ENCODE measurements at places on chromosomes 3 and 15.

DNA sequence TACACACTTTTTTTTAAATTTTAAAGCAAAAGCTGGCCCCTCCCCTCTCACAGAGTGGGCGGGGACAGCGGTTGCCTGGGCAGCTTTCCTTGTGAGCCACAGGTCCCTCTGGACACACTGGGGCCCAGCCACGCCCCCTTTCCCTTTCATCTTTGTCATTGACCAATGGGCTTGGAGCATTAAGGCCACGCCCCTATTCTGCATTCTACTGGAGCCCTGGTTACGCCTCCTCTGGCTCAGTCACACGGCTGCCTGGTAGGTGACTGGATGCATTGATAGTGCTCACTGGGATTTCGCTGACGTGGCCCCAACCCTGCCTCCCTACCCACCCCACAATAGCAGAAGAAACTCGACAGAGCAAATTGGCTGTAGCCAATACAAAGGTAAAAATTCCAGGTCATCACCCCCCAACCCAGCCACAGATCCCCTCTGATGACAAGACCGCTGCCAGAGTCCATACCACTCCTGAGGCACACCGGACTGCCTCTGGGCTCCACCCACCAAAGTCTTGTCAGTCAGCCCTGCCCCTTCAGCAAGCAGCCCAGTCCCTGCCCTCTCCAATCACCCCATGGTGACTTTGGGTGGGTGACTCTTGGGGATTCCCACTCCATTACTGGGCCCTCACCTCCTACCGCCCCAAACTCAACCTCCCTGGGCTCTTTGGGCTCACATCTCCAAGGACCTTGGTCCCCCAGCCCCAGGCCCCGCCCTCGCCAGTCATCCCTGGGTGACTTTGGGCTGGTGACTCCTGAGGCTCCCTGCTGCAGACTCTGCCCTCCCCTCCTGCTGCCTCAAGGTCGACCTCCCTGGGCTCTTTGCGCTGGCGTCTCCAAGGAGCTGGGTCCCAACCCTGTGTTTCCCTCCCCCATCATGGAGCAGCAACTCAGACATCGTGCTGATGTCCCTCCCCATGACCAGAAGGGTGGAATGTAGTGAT, 112.2 kb upstream of the FAN1 start:
- peak; percentile 3 for DNase-seq

GRCh38 chr3:181725131-181725731, 13.5 kb downstream of the SOX2 start:
- DNase-seq, result no peak

DNA sequence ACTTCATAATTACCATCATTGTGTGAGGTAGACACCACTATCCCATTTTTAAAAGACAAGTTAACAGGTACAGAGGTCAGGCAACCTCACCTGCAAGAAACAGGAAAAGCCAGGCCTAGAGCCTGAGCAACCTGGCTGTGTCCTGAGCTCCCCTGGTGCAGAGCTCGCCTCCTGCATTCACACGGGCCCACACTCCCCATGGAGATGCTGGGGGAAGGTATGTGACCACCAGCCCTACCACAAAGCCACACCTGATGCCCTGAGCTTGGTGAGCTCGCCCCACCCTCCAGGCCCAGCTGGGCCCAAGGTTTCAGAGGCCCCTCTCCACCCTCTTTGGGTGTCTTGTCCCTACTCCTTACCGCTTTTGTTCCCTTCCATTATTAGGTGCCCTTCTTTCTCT, 1.2 kb upstream of the EFCAB12 start:
- DNase-seq, result no peak

- DNase-seq, result no peak
These were observed 404.5 kb downstream of the PDCD6IP start for GRCh38 chr3:34202975-34203374.

- DNase-seq, result no peak
These were observed 29.5 kb downstream of the PFN2 start for GRCh38 chr3:149941186-149941585.

GRCh38 chr3:31606453-31606852, 73.7 kb downstream of the STT3B start:
- DNase-seq, result no peak

DNA sequence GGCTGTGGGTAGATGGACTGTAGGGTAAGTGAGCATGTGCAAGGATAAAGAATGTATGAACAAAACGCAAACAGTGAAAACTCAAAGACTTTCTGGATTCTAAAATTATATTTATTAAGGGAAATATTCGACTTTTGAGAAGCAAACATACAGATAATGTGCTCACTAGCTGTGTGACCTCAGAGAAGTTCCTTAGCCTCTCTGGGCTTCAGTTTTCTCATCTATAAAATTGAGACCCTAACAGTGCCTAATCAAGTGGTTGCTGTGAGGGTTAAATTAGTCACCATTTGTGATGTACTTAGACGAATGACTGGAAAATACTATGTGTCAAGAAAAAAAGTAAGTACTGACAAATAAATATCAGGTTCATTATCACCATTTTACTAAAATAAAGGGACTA, 261.7 kb downstream of the MAGI1 start:
- DNase-seq, result no peak

GRCh38 chr15:70580286-70580685, 183.1 kb downstream of the UACA start:
- DNase-seq, result no peak

DNA sequence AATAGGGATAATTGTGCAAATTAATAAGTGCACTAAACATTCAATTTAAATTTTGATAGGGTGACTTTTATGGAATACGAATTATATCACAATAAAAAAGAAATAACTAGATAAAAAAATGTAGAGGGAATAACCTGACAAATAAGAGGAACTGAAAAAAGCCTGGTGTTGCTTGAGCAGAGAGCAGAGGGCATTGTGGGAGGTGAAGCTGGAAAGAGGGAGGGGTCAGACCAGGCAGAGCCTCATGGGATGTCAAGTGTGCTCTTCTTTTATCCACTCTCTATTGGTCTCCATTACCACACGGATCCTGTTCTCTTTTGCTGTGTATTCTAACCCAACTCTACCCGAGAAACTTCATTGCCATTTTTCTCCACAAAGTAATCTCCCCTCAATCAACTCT, 264.0 kb upstream of the CRBN start:
- DNase-seq, result no peak

- no peak for DNase-seq
These were observed 27.6 kb upstream of the UBP1 start for GRCh38 chr3:33467786-33468185.

DNA sequence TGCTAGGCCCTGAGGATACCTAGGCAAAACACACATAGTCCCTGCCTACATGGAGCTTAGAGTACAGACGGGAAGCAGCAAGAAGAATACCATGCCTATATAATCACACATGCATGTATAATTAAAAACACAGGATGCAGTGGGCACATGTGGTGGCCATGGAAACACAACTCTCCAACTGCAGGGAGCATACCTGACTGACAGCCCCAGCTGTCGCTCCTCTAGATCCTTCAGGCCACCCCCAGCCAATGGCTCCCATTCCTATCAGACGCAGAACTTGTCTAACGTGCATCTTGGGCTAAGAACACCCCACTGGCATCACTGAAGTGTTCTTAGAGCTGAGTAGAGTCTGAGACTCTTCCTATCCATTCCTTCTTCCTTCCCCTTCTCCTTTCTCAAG, 125.5 kb upstream of the FRMD4B start:
- DNase-seq, result no peak

- DNase-seq, result no peak
These were observed 524.5 kb downstream of the SHQ1 start for GRCh38 chr3:72323773-72324172.

DNA sequence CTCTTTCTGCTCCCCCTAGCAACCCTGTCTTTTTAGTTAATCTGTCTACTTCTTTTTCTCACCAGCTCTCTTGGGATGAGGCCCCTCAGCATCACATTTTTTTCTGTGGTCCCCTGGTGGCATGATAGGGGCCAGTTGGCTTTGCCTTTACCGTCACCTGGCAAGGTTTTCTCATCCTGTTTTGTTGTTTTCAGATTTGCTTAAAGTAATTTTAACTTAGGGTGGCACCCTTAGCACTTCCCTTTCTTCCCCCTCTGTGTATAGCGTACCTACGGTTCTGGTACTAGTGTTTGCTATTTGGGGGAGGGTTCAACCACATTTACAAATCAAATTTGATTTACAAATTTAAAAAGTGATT, 35.6 kb downstream of the PDCD6IP start:
- no peak for DNase-seq

DNA sequence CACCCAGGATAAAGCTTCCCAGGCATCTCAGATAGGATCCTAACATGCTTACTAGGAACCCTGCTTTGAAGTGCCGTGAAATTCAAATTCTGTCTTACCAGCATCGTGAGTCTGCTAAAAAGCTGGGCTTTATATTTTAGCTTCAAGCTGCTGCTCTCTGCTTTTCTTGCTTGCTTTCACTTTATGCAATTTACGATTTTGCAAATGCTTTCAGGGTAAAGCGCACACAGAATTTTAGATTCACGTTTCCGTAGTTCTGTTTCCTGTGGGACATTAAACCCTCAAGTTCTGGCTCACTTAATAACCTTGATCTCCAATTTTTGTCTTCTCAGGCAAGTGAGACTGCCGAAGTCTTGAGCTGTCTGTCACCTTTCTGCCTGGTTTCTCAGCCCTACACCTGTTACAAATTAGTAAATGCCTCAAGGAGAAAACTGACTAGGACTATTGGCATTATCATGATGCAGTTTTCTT, 170.5 kb upstream of the TGFBR2 start:
- DNase-seq, result no peak

DNA sequence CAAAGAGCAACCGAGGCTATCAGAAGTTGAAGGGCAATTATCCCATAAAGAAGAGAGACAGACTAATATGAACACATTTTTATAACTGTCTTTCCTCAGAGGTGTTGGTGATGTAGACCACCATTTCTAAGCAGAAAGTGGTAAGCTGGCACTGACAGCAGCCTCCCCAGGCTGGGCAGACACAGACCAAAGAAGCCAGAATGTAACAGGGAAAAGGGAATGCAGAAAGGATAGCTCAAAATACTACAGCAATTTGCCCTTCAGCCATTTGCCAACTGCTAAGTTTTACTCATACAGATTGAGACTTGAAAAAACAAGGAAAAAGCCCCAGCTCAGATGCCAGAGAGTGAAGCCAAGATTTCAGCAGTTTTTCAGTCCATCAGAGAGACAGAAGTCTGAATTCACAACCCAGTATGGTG, 73.5 kb upstream of the ABI3BP start:
- DNase-seq, result no peak

- peak; percentile 56 for DNase-seq
These were observed 5.6 kb upstream of the MFGE8 start for GRCh38 chr15:88918738-88919137.

GRCh38 chr15:68706256-68706655, 114.4 kb downstream of the ANP32A start:
- no peak for DNase-seq

DNA sequence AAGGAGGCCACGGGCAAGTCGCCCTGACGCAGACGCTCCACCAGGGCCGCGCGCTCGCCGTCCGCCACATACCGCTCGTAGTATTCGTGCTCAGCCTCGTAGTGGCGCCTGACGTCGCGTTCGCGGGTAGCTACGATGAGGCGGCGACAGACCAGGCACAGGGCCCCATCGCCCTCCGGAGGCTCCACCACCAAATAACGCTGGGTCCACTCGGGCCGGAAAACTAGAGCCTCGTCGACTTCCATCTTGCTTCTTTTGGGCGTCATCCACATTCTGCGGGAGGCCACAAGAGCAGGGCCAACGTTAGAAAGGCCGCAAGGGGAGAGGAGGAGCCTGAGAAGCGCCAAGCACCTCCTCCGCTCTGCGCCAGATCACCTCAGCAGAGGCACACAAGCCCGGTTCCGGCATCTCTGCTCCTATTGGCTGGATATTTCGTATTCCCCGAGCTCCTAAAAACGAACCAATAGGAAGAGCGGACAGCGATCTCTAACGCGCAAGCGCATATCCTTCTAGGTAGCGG, at the start of gene EPM2AIP1:
EPM2AIP1 (minus strand) TSS at position 326 of the 520 bp plus-strand sequence; CDS start at position 272, 54 bp downstream.
- no peak for DNase-seq

GRCh38 chr3:100719136-100719535, 9.8 kb downstream of the TFG start:
- DNase-seq, result no peak

GRCh38 chr3:72088486-72089025, 303.6 kb upstream of the PROK2 start:
- no peak for DNase-seq

GRCh38 chr15:40424483-40425115, 16.2 kb upstream of the BAHD1 start:
- no peak for DNase-seq

GRCh38 chr3:41318520-41318919, 119.2 kb downstream of the CTNNB1 start:
- DNase-seq, result no peak

DNA sequence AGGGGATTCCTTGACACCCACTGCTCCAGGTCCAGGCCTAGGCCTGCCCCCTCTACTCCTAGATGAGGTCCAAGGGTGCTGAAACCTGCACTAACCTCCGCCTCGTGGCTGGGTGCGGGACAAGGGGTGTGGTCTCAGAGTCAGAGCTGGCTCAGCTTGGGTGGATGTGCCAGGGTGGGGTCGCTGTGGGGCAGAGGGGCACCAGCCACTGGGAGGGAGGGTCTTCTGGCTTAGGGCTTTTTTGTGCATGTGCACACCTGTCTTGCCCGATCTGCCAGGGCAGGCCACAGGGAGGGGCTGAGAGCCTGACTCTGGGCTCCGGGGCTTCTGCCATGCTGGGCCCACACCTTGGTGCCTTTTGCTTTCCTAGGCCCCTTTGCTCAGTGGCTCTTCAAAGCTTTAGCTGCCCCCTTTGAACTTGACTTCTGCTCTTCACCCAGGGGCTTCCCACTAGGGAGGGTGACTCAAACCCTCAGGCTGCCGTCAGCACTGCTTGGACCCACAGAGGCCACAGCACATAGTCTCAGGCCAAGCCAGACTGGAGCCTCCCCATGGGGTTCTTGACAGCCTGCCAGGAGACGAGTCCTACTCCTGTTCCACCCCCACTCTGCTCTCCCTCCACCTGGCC, 73.0 kb downstream of the KLF13 start:
- no peak for DNase-seq

- DNase-seq, result no peak
These were observed 245.0 kb downstream of the NTRK3 start for GRCh38 chr15:88011533-88011932.

- no peak for DNase-seq
These were observed 473 bp upstream of the COMMD2 start for GRCh38 chr3:149752788-149753136.

- no peak for DNase-seq
These were observed 38.6 kb downstream of the TRPM1 start for GRCh38 chr15:31062911-31063310.

GRCh38 chr15:96166223-96167200, 164.0 kb upstream of the NR2F2 start:
- no peak for DNase-seq

DNA sequence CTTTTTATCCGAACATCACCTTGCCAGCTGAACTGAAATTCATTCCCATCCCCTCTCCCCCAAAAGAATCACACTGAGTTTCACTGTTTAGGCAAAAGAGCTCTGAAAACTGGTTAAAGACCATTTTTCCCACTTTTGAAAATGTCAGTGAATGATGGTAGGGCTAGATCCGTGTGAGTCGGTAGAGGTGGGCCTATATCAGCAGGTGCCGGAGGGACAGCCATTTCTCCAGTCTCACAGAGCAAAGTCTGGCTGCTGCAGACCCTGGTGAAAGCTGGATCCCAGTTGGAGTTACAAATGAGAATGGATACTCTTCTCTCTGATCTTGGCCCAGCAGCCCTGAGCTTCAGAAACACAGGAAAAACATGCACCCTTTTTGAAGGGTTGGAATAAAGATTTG, 10.9 kb downstream of the ENTPD3 start:
- no peak for DNase-seq
